ENCODE measurements at places on chromosomes 3 and 15.
A peak's percentile ranks its signal among the peaks of the same experiment; 100 is the strongest.

GRCh38 chr3:117217760-117218316 is 508.3 kb downstream of the TUSC7 start:
- DNase-seq, result no peak

GRCh38 chr15:53566912-53567311 is 192.6 kb downstream of the WDR72 start:
- no peak for DNase-seq

DNA sequence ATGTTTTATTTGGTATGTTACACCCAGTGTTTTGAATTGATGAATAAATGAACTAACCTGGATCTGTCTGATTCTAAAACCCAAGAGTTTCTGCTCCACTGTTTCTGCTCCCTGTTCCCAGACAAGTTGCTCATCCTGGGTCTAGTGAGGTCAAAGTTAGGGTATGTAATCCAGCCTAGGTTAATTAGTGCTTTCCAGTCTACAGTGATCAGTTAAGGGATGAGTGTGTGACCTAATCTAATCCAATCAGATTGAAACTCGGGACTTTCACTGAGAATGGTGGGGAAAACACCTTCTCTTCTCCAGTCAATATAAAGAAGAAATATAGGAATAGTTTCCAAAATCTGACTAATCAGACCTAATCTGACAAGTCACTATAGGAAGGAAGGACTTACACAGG is 27.8 kb upstream of the RHCG start:
- no peak for DNase-seq

- no peak for DNase-seq
Observed at GRCh38 chr3:135083179-135083578, 288.1 kb downstream of the EPHB1 start.

- peak; percentile 87 for DNase-seq
Observed at GRCh38 chr3:119293871-119294695, at the start of gene ARHGAP31. TSS of gene ARHGAP31 (plus strand) at chr3:119294383. CDS start at chr3:119294905, 522 bp downstream.

DNA sequence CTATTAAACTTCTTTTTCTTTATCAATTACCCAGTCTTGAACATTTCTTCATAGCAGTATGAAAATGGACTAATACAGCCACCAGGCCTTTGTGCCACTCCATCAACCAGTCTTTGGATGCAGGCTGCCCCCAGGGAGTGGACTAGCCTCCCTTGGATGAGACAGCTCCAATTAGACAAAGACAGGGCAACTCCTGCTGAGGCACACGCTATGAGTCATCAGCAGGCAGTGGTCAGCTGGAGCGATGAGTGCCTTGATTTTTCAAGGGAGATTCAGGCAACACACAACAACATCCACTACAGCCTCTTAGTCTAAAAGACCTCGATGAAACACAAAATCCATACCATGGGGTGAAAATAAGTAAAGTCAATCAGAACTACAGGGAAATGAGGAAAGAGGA is 160.1 kb downstream of the ARRDC4 start:
- peak; percentile 11 for DNase-seq
